ENCODE measurements at places on chromosomes 5 and 9.

GRCh38 chr9:98357921-98358535 is 102.6 kb upstream of the TBC1D2 start:
- DNase-seq = peak; percentile 43

- peak; percentile 34 for DNase-seq
Observed at GRCh38 chr9:21395778-21396717, 10.8 kb upstream of the IFNA2 start.

- DNase-seq = no peak
Observed at GRCh38 chr5:14944350-14944739, 72.8 kb upstream of the ANKH start.

DNA sequence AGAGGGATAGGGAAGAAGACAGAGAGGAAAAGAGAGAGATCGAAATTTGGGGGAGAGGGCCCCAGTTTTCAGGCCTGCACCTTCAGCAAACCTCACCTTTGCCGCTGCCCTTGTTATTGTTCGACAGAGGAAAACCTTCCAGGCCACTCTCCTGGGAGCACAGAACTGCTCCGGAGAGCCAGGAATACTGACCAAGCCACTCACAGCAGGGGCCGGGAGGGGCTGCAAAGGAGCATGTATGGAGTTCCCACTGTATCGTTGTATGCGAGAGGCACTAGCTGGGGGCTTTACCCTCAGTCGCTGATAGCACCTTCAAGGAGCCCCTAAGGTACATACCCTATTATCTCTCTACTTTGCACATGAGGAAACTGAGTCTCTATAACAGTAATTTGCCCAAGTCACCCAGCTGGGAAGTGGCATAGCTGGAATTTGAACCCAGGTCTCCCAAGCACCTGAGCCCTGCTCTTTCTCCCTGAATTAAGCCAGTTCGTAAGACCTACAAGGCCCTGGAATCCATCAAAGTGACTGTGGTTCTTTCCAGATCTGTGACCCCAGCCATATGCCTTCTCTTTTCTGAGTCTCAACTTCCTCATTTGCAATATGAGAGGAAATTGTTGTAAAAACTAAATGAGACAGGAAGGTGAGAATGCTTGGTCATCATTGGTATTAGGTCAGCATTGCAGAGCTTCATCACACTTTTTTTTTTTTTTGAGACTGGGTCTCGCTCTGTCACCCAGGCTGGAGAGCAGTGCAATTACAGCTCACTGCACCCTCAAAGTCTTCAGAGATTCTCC is 21.0 kb upstream of the FOXE1 start:
- no peak for DNase-seq

- no peak for DNase-seq
Observed at GRCh38 chr9:89505911-89506310, 8.0 kb upstream of the SEMA4D start.

DNA sequence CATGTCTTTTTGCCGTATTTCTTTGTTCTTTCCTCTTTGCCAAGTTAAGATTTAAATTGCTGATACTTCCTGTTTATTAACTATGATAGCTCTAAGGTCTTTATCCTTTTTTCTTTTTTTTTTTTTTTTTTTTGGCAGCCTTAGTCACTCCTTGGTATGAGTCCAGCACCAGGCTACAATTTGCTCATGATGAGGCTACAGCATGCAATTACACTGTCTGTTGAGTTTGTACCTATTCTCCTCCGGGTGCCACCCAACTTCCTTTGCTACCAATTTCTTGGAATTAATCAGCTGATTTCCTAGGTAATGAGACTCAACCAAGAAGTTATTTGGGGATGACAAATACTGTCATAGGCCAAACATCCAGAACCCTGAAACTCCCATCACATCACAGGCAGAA is 25.5 kb downstream of the ACTL7B start:
- DNase-seq = peak; percentile 25

DNA sequence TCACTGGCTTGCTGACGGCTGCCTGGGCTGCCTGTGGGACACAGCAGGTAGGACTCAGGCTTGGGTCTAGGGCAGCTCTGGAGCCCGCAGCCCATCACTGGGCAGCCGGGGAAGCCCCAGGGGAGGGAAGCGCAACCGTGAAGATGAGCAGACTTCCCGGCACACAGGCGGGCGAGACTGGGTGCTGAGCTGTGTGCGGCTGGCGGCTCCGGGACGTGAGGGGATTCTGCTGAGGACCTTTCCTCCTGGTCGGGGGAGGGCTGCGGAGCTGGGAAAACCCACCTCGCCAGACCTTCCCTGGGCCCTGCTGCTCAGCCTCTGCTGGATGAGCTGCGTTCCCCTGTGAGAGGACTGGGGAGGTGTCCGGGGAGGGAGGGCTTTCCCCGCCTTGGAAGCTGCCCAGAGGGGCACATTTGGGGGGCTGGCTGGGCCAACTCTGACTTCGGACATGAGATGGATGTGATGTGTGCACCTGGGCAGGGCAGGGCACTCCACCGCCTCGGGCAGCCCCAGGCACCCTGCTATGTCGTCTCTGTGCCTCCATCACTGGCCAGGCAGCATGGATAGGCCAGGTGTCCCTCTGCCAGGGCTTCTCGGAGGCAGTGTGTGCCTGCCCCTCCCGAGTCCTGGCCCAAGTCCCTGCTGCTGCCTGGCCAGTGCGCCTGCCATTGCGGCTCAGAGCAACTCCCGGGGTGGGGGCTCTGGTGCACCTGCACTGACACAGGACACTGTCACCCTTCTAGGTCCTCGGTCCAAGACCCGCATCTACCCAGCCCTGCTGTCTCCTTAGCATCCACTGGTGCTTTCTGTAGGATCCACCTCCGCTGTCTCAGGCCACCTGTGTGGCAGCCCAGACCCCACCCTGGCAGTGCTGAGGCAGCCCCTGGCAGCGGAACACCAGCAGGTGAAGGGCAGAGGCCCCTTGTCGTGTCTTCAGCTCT is 66.4 kb downstream of the COL5A1 start:
- DNase-seq = no peak

DNA sequence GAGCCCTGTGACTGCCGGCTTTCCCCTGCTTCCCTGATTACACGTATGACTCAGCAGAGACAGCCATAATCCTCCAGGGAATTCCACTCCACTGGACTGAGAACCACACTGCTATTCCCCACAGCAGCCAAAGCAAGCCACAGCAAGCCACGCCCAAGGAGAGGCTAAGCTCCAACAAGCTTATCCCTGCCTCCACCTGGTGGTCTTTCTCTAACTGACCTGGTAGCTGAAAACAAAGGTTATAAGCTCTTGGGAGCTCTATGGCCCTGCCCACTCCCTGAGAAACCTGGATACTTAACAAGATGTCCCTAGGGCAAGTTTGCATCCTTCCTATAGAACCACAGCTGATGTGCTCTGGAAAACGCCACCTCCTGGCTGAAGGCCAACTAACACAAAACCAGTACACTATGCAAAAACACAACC is 613.7 kb upstream of the CDH18 start:
- DNase-seq = peak; percentile 61

GRCh38 chr9:14770592-14770991 is 48.1 kb upstream of the CER1 start:
- DNase-seq = no peak

GRCh38 chr5:147670815-147671214 is 111.7 kb downstream of the JAKMIP2 start:
- DNase-seq = no peak

DNA sequence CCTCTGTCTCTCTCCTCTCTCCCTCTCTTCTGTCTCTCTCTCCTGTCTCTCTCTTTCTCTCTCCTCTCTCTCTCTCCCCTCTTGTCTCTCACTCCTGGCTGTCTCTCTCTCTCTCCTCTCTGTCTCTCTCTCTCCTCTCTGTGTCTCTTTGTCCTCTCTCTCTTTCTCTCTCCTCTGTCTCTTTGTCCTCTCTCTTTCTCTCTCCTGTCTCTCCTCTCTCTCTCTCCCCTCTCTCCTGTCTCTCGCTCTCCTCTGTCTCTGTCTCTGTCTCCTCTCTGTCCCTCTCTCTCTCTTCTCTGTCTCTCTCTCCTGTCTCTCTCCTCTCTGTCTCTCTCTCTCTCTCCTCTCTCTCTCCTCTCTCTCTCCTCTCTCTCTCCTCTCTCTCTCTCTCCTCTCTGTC is 25.0 kb downstream of the STK32A start:
- DNase-seq = no peak

All from choroid plexus epithelial cell (primary cell).